ENCODE measurements at places on chromosomes 12 and 14.

GRCh38 chr12:54870617-54871016 lies 16.3 kb downstream of the MUCL1 start:
- DNase-seq: no peak

DNA sequence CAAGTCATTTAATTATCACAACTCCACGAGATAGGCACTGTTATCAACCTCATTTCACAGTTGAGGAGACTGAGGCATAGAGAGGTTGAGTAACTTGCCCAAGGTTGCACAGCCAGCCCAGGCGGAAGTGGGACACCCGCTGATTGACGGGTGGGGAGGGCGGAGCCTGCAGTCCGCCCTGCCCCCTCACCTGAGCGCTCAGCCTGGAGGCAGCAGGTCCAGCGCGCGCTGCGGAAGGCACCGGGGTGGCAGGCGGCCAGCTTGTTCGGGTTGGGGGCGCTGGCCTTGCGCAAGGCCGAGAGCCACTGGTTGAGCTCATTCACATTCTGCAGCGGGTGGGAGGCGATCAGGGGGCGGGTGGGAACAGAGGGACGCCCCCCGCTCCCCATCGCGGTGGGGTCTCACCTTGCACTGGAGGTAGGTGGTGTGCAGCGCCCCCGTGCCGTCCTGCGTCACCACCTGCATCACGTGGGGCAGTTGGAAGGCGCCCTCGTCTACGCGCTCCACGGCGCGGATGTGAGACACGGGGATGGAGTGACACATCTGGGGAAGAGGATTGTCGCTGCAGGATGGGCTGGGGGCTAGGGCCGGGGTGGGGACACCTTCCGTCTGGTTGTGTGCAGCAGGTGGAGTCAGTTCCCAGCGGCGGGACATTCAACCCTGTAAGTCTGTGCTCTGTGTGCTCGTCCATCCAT lies 31.7 kb downstream of the RASAL1 start:
- no peak for DNase-seq

DNA sequence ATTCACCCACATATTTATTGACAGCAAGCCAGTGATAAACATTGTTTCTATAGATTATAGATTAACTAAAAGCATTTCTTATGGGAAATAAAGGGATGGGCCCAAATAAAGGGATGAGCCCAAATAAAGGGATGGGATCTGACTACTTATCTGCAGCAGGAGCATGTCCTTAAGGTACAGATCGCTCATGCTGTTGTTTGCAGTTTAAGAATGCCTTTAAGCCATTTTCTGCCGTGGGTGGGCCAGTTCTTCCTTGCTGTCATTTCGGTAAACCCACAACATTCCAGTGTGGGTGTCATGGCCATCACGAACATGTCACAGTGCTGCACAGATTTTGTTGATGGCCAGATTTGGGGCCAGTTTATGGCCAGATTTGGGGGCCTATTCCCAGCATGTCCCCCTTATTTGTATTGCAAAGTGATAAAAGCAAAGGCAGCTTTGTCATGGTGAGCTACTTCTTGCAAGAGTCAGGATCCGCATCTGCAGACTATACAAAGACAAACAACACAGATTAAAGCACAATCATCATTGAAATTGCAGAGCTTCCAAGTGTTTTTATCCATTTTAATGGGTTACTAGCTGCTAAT lies 700.7 kb downstream of the LRFN5 start:
- DNase-seq: no peak

DNA sequence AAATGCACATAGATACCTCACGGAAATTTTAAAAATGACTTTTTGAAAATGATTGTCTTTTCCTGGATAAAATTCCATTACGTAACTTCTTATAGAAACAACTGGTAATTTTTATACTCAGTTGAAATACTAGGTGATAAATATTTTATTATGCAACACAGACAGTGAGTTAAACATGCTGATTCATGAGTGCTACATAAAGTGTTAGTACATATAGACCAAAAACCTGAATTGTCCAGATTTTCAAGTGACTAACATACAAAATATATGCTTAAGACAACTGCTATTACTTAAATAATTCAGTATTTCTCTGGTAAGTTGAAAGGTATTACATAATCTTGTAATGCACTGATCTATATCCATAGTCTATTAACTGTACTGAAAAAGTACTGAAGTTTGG lies 11.9 kb downstream of the PTPRO start:
- DNase-seq: no peak

GRCh38 chr12:89893972-89894706 lies 185.5 kb upstream of the ATP2B1 start:
- DNase-seq: no peak

DNA sequence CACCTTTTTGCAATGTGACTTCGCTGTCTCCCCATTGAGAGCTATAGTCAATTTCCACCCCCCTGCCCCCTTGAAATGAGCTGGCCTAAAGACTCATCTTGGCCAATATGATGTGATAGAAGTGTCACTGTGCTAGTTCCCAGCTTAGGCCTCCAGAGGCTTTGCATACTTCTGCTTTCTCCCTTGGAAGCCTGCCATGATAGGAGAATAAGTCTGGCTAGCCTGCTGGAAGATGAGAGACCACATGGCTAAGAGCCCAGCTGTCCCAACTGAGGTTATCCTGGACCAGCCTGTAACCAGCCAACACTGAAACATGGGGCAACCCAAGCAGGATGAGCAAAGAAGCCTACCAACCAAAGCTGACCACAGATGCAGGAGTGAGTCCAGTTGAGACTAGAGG lies 196.9 kb downstream of the GRIN2B start:
- DNase-seq: no peak

DNA sequence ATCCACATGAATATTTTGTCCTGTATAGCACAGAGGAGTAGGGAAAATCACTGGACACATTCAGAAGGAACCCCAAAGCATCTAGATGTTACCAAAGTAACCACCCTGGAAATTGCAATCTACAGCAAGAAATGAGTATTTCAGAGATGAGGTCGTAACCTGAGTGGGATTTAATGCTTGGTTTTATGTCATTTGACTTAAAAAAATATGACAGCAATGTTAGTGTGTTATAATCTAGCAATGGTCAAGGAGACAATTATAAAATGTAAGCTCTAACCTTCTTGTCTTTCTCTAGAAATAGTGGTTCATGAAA lies 256.6 kb downstream of the NAV3 start:
- DNase-seq: no peak

- DNase-seq: no peak
Measured at GRCh38 chr14:74360163-74360562, 11.9 kb downstream of the VRTN start.

GRCh38 chr12:7612851-7613250 lies 52.9 kb downstream of the APOBEC1 start:
- no peak for DNase-seq
